PC-3 (cell line): ENCODE measurements at places on chromosomes 1 and 21.

DNA sequence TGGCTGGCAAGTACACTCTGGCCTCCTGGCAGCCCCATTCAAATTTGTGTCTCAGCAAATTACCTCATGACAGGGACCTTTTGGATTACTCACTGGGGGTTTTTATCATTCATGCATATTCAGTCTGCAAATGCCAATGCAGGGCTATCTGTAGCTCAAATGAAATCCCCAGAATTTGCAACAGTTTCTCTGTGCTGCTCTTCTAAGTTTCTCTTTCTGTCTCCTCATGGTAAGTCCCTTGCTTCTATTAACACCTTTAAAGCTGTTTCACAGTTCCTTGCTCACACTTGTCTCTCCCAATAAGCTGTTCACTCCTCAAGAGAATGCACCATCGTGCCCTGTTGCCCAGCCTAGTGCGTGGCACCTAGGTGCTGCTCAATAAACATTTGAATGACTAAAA, 3.3 kb upstream of the FAM78B start:
- no peak for DNase-seq

GRCh38 chr1:35557118-35557610, at the start of gene KIAA0319L:
Gene KIAA0319L (minus strand): TSS chr1:35557403. CDS start chr1:35554491, 2,912 bp downstream.
- peak; percentile 74 for DNase-seq

GRCh38 chr21:39197448-39198233, 14.4 kb upstream of the PSMG1 start:
- DNase-seq: no peak

- DNase-seq: no peak
Observed at GRCh38 chr21:46552274-46552673, 52.6 kb downstream of the S100B start.

- DNase-seq: no peak
Observed at GRCh38 chr1:8677782-8678181, 139.7 kb downstream of the RERE start.

- DNase-seq: no peak
Observed at GRCh38 chr1:235938709-235939479, 72.2 kb upstream of the LYST start.

- DNase-seq: peak; percentile 91
Observed at GRCh38 chr21:31752352-31752751, 20.4 kb upstream of the SCAF4 start.
